ENCODE measurements at places on chromosomes 3 and 15. TPM values are rescaled to one million over a fixed set of nuclear protein-coding genes. Genes with fewer than 3 reads are reported as not detected.

Gene CPB1
- 2.3 TPM for polyA plus RNA-seq

Gene SCAP
- 120 TPM for polyA plus RNA-seq

Gene EOMES
- polyA plus RNA-seq: 0.84 TPM

Gene PEAK1
- 33.2 TPM for polyA plus RNA-seq

Gene ADPRH
- 8.0 TPM for polyA plus RNA-seq

Gene UROC1
- 0.34 TPM for polyA plus RNA-seq

Gene SLC2A2
- polyA plus RNA-seq: 0.12 TPM

Gene CD200R1
- 1.5 TPM for polyA plus RNA-seq

Gene CADM2
- polyA plus RNA-seq: 1.3 TPM

Gene ZNF385D
- 57.0 TPM for polyA plus RNA-seq

Gene DNASE1L3
- polyA plus RNA-seq: 8.2 TPM

Gene LDHAL6B
- 119 TPM for polyA plus RNA-seq

Gene C3orf22
- polyA plus RNA-seq: 42.2 TPM

Gene JMJD7
- 10.5 TPM for polyA plus RNA-seq

Gene GHSR
- 0.63 TPM for polyA plus RNA-seq

Gene VWA5B2
- 2.5 TPM for polyA plus RNA-seq

Gene HIGD1A
- 133 TPM for polyA plus RNA-seq

Gene GADL1
- polyA plus RNA-seq: 0.30 TPM

Gene GOLGA8O
- polyA plus RNA-seq: 7.0 TPM

Gene USP50
- polyA plus RNA-seq: 18.8 TPM

Gene FAM81A
- 4.4 TPM for polyA plus RNA-seq

Gene SPINK8
- not detected for polyA plus RNA-seq

Gene SPSB4
- polyA plus RNA-seq: 34.5 TPM

Gene ACTC1
- polyA plus RNA-seq: 31.2 TPM

Gene GALNT15
- polyA plus RNA-seq: 16.5 TPM

Gene RTP1
- 0.59 TPM for polyA plus RNA-seq

Gene ATP10A
- 13.6 TPM for polyA plus RNA-seq

Gene CDC25A
- polyA plus RNA-seq: 29.3 TPM

Gene SIDT1
- 5.0 TPM for polyA plus RNA-seq

Gene FAM107A
- polyA plus RNA-seq: 7.8 TPM

Gene CYP1A1
- 5.6 TPM for polyA plus RNA-seq

Gene PTH1R
- 10.2 TPM for polyA plus RNA-seq

Gene SLC15A2
- polyA plus RNA-seq: 11.8 TPM

Gene TRIM42
- polyA plus RNA-seq: 39.8 TPM

Gene KBTBD8
- 8.4 TPM for polyA plus RNA-seq

Gene LMCD1
- polyA plus RNA-seq: 53.3 TPM

Gene VPS39
- 71.8 TPM for polyA plus RNA-seq

Gene MRAS
- 27.6 TPM for polyA plus RNA-seq

Gene SLC12A8
- polyA plus RNA-seq: 10.3 TPM

Gene ALPK3
- polyA plus RNA-seq: 3.0 TPM

Gene PCOLCE2
- 15.4 TPM for polyA plus RNA-seq

Gene TTLL13
- 30.3 TPM for polyA plus RNA-seq

Gene MUSTN1
- 21.7 TPM for polyA plus RNA-seq

Gene IL20RB
- 12.5 TPM for polyA plus RNA-seq

Gene SNX22
- polyA plus RNA-seq: 1.9 TPM

Gene ALDH1A2
- polyA plus RNA-seq: 210 TPM

Gene BOC
- polyA plus RNA-seq: 28.4 TPM

Gene CLDN18
- polyA plus RNA-seq: 2.6 TPM

Gene CKMT1A
- polyA plus RNA-seq: 1.4 TPM

Gene ADAMTS7
- 5.7 TPM for polyA plus RNA-seq

Gene FETUB
- 2.4 TPM for polyA plus RNA-seq

Gene CILP
- 48.6 TPM for polyA plus RNA-seq

Gene CYP8B1
- polyA plus RNA-seq: not detected

Gene MYL3
- polyA plus RNA-seq: 14.5 TPM

Gene FXR1
- polyA plus RNA-seq: 273 TPM

Gene AQP9
- 3.1 TPM for polyA plus RNA-seq

Data from testis (tissue), 5 donors.